ENCODE measurements at places on chromosomes 12 and 14.

DNA sequence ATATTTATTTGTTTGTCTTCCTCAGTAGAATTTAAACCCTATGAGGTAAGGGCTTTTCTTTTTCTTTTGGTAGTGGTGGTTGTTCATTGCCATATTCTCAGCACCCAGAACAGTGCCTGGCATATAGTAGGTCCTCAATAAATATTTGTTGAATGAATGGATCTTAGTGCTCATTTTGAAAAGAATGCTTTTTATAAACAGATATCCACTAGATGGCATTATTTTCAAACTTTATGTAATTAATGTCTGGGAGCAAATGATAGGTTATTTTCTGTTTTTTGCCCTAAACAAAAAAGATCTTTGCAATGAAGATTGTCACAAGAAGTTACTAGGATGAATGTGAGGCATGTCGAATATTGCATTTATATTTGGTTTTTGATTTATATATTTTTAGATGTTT lies 64.1 kb downstream of the RAD51B start:
- no peak for DNase-seq

GRCh38 chr12:10366875-10367274 lies 23.0 kb downstream of the KLRK1 start:
- no peak for DNase-seq

GRCh38 chr12:119679081-119679480 lies 11.1 kb downstream of the PRKAB1 start:
- DNase-seq: no peak

DNA sequence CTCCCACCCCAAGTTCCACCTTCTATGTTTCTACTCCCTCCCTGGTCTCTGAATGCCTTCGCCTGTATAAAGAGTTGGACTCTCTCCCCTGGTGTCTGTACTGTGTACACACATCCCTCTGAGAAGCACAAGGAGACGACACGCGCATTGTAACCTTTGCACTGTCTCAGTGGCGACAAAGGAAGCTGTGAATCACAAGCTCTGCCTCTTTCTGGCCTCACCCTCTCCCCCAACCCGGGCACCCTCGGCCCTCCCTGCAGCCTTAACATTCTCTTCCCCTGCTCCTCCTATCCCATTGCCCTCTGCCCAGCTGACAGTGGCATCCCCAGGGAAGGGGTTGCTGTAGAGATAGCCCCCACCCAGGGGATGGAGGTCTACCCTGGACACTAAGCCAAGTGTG lies 2.5 kb upstream of the SMARCD1 start:
- DNase-seq: no peak

DNA sequence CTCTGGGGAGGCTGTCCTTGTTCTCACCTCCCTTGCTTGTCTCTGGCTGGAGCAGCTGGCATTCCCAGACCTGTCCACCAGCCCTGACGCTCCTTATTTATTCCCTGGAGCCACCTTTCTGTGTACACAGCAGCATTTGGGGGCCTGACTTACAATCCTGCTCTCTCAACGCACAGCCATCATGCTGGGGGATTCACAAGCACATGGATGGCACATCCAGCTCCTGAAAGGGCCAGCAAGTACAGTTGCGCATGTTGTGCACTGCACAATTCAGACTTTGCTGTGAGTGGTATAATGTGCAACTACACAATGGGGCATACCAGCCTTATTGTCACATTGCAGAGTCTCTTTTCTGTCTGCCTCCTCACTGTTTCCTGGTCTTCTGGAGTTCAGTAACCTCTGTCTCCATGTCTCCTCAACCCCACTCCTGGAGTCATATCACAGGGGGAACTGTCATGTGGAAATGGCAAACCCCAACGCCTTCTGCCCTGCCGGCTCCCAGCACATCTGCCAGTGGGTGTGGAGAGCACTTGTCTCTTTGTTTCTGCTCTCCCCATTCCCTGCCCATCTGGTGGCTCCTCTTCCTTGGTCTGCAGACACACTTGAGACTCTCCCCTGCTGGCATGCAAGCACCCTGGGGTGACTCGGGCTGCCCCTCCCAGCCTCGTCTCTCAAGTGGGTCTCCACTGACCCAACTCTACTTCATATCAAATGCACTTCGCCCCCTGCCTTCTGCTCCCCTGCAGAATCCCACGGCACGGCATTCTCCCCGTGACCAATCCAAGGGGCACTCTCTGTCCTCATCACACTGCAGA lies 41.2 kb upstream of the MEG3 start:
- DNase-seq: no peak

DNA sequence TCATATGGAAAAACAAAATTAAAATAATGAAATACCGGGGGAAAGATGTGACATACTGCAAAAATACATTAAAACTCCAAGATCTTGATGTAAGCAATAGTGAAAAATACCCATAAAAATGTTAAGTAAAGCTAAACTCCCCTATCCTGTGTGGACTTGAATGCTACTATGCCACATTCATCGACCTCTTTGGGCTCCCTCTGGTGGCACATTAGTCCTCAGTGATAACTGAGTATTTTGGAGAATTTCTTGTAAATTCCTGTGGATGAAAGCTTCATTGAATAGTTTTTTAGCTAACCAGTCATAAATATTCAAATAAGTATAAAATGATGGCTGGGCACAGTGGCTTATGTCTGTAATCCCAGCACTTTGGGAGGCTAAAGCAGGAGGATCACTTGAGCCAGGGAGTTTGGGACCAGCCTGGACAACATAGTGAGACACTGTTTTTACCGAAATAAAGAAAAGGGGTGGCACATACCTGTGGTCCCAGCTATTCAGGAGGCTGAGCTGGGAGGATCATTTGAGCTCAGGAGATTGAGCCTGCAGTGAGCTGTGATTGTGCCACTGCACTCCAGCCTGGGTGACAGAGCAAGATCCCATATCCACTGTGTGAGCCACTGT lies 42.4 kb upstream of the SGPP1 start:
- peak; percentile 11 for DNase-seq

DNA sequence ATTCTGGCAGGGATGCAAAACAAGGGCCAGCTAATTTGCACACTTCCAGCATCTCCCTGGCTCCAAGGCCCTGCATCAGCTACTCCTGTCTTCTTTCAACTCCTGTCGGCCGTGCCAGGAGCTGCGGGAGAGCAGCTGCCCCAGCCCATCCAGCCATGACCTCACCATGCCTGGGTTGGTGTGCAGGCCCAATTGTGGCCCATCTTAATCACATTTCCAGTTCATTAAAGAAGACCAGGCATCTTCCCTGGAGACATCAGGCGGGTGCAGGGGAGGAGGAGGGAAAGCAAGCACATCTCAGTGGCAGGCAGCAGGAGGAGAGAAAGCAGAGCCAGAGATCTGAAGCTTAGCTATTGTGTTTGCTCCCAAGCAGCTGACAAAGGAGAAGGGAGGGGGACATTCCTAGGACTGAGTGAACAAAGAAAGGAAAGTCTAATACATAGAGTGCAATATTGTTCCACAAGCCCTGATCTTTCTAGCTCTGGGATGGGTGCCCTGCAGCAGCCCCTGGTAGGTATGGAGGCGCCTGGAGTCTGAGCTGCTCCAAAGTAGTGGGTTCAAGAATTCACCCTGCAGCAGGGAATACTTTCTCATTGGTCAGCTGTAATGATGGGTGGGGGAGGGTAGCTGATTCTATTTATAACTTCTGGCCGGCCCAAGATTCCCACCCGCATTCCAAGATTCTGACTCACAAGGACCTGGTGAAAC lies 40.1 kb downstream of the VWF start:
- DNase-seq: no peak

DNA sequence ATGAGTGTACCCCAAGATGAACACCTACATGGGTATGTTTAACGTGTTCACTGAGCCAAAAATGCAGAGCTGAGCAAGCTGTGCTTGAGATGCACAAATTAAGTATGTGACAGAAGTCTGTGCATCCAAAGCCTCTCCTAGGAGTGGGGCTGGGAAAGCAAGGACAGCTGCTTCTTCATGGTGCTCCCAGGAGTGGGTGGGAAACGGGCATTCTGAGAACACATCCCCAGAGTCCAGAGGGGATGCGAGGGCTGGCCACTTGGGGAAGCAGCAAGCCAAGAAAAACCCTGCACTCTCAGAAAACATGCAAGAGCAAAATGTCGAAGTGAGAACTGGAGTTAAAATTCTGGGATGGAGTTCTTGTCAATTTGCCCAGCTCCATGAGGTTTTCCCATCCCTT lies 414.3 kb downstream of the BCAT1 start:
- DNase-seq: no peak

GRCh38 chr12:52953181-52953841 lies 4.4 kb downstream of the KRT18 start:
- no peak for DNase-seq

- no peak for DNase-seq
These were observed 16.6 kb downstream of the PLEKHH1 start for GRCh38 chr14:67549734-67550133.

DNA sequence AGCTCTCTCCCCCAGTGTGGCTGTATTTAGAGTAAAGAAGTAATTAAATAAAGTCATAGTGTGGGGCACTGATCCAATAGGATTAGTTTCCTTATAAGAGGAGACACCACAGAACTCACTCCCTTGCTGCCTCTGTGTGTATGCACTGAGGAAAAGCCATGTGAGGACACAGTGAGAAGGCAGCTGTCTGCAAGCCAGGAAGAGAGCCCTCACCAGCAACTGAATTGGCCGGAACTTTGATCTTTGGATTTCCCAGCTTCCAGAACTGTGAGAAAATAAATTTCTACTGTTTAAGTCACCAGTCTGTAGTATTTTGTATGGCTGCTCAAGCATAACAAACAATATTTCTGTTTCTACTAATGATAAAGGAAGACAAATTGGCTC lies 368.7 kb upstream of the PRICKLE1 start:
- DNase-seq: no peak
